Activated naive CD4-positive, alpha-beta T cell treated with Interleukin-2 at 50 U/mL for 16 hours (primary cell): ENCODE measurements at places on chromosomes 5 and 9.

GRCh38 chr9:80763536-80763935, 925.8 kb downstream of the TLE1 start:
- DNase-seq: no peak

DNA sequence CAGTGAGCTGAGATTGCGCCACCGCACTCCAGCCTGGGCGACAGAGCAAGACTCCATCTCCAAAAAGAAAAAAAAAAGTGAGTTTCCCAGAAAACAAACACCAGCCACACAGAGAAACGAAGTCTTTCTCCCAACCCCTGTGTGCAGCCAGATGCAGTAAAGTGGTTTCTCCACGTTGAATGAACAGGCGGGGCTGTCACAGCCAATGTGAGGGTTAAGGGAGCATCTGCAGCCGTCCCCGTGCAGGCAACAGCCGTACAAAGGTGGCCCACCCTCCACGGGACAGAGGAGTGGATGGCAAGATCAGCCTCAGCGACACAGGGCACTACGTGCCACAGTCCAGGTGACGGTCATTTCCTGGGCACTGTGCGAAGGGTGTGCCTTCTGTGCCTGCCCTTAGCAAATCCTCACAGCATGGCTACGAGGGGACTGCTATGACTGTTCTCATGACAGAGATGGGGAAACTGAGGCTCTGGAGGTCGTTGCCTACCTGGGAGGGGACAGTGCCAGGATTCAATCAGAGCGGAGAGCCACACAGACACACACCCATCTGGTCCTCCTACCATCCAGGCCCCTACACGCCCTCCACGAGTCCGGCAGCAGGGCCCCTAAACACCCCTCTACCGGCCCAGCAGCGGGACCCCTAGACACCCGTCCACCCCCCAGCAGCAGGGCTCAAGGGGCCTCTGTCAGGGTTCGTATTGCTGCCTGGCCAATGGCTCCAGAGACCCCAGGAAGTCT, 2.3 kb downstream of the VAV2 start:
- DNase-seq: no peak

- no peak for DNase-seq
Measured at GRCh38 chr9:68980341-68980914, 33.5 kb downstream of the PRKACG start.

DNA sequence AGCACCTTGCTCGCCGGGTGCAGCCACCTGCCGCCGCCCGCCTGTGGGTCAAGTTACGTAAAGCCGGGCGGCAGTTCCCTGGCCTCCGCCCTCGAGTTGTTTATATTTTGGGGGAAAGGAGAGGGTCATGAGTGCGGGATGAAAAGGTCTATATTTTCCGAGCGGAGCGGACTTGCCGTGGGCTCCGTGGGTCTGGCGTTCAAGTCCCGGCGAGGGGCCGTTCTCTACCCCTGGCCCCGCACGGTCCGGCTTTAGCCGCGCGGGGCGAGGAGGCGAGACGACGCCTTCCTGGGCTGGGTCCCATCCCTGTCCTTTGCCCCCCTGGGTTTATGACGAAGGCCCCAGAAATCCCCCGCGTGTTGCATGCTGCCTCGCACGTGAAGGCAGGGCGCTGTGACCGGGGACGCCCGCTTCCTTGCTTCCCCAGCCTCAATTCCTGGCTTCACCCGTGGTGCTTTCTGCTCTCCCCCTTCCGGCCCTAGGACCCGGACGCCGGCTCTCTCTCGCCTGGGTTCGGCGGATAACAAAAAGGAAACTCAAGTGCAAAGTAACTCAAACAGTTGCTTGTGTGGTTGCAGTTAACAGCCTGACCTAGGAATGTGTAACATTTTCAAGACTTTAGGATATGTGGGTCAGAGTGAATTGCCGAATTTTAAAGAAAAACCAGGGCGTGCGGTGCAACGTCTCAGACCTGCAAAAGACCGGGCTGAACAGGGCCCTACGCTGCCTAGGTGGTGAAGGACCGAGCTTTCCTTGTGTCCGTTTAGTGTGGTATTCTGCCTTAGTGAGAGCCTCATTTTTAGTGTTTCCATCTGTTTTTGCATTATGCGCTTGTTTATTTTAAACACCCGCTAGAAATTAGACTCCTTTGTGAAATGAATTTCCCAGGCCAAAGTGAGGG, 810 bp downstream of the VPS13A start:
- peak; percentile 58 for DNase-seq

DNA sequence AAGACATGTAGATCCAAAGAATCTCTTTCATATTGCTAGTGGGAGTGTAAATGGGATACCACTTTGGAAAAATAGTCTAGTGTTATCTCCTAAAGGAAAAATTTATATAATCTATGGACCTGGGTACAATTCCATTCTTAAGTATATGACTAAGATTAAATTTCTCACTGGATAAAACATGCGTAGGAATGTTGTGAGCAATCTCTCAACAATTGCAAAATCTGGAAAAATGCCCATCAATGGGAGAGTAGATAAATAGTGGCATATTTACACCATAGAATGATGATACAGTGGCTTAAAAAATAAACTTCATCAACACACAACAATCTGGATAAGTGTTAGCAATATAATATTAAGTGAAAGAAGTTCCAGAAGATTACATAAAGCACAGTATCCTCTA, 469.5 kb downstream of the MAN2A1 start:
- no peak for DNase-seq

GRCh38 chr9:121299467-121300282, 31.7 kb downstream of the GSN start:
- peak; percentile 4 for DNase-seq

DNA sequence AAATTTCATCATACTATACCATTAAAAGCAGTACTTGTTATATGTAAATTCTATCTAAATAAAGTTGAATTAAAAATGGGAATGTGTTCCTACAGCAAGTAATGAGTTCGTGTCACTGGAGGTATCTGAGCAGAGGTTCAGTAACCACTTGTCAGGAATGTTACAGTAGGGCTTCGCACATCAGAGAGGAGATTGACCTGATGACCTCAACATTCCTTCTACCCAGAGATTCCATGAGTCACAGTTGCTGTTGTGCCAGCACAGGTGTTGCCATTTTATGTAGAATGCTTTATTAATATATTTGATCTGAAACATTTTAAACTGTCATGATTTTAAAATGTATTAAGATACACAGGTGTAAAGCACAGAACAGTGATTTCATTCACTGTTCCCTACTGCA, 60.3 kb downstream of the STX17 start:
- DNase-seq: no peak

DNA sequence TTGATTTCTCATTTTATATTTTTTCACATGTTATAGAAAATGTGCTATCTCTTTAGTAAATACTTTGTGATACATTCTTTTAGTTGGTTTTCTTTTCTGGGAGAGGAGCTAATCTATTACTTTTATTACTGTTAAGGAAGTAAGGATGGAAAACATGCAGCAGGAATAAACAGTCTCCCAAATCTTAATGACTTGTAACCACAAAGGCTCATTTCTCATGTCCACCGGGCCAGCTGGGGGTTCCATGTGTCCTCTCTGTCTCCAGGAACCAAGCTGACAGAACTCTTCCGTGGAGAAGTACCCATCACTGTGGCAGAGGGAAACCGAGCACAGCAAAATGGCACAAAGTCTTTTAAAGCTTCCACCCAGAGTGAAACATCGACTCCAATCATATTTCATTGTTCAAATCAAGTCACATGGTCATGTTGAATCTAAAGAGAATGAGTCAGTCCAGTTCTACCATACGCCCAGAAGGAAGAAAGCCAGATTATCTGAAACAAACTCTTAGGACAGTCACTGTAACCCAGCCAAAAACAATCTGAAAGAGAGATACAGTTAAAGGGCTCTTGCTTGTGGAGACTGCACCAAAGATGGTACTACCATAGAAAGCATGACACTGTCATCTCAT, 97.1 kb upstream of the CDH6 start:
- no peak for DNase-seq

- DNase-seq: no peak
Measured at GRCh38 chr9:28847331-28847730, 1274.0 kb upstream of the C9orf72 start.

DNA sequence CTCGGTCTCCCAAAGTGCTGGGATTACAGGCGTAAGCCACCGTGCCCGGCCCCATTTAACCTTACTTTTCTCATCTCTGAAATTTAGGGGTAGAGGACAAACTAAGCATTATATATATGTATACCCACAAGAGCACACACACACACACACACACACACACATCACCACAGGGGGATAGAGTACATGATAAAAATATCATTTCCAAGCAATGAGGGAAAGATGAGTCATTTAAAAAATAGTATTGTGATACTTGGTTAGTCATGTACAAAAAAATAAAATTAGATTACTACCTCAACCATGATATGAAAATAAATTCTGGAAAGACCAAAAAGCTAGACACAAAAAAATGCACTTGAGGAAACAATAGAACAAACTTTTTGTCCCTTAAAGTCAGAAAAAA, 67.2 kb downstream of the CDH18 start:
- DNase-seq: no peak

DNA sequence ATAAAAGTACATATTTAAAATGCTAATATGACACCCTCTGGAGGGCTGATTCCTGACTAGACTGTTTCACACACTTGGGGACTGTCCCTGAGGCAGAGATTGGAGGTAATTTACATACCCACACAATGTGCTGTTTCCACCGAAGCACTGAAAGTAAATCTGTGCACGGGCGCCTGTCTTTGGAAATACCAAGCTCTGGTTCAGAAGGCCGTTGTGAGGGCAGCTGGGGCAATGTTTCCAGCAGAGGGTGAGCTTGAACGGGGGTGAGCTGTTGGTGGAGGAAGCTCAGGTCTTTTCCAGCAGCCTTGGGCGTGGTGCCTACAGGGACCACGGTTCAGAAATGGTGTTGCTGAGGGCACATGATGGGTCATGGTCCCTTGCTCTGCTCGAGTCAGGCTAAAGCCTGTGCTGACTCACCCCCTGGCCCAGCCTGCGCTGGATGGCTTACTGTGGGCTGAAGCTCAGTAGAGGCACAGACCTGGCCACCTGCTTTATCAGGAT, 25.8 kb upstream of the HMCN2 start:
- DNase-seq: peak; percentile 61

- no peak for DNase-seq
Measured at GRCh38 chr5:84131372-84131771, 253.3 kb downstream of the EDIL3 start.

- DNase-seq: peak; percentile 87
Measured at GRCh38 chr9:137067860-137068538, 2.4 kb downstream of the SAPCD2 start.

- no peak for DNase-seq
Measured at GRCh38 chr5:18987101-18987500, 1000.9 kb downstream of the CDH18 start.

GRCh38 chr5:52760695-52761366, 26.9 kb upstream of the ITGA1 start:
- peak; percentile 40 for DNase-seq

GRCh38 chr5:40575921-40576320, 103.8 kb upstream of the PTGER4 start:
- no peak for DNase-seq

GRCh38 chr5:169656125-169656901, 19.2 kb downstream of the DOCK2 start:
- no peak for DNase-seq

DNA sequence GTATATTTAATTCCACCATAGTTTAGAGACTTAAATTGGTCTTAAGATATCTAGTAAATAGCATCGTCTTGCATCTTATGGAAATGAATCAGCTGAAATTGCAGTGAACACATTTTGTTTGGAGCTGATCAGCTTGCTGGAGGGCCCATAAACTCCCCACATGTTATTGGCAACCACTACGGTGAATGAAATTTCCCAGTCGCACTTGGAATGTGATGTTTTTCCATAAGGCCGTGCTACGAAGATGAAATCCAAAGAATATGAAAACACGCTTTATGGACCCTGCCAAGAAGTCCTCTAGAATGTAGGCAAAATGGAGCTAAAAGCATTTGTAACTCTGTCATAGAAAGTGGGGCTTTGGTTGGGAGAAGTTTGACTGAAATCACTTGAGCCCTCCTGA, 572.1 kb downstream of the ACTL7B start:
- DNase-seq: no peak

- no peak for DNase-seq
Measured at GRCh38 chr5:125411744-125412560, 665.5 kb upstream of the ZNF608 start.

DNA sequence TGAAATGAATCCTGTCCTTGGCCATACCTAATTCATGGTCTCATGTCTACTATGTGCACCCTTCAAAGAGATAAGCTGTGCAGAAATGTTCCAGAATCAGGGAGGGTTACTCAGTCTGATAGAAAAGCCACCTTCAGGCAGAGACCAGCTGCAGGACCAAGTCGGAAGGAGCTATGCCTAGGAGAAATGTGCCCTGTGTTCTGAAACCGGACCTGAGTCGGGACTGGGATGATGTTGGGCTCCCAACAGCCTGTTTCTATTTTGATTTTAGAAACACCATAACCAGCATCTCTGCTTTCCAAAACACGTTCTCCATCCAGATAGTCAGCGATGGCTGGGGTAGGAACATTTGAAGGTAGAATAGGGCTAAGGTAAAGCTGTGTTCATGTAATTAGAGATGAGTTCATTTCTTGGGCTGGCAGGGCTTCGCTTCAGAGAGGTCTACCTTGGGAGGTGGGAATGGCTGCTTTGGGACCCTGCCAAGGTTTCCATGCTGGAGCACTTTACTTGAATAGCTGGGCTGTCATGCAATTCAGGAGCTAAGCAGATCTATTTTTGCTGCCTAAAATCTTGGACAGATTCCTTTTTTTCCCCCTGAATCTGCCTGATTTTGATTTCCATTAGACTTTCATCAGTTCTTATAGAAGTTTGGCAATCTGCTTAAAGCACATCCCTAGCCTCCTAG, 2.8 kb downstream of the ADCY2 start:
- DNase-seq: no peak

DNA sequence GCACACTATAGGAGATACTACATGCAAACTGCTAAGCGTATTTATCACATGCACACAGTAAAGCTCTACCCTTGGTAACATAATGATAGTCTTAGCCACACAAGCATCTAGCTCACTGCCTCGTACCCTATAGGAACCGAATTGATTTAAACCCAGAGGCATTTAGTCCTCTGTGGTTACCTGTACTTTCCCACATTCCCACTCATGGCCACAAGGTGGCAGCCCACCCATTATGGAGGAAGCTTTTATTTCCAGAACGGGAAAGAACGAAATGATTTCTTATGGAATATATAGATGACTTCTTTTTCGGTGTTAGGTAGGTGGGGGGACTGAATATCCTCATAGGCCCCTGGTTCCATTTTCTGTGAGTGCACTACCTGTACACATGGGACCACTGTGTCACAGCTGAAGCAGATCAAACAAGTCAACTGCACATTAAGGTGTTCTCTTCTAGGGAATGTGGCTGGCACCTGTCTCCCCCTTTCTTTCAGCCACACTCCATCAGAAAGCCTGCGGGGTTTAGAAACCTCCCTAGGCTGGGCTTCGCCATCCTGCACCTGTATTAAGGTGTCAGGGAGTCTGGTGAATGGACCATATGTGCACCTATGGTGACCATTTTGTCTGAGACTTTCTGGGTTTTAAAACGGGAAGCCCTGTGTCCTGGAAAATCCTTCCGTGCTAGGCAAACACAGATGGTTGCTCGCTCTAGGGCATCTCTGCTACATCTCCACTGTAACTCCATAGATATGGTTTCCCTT, 313.2 kb downstream of the SLIT3 start:
- DNase-seq: peak; percentile 51

- no peak for DNase-seq
Measured at GRCh38 chr9:104313396-104314110, 190.5 kb upstream of the OR13F1 start.
